ENCODE measurements at places on chromosomes 5 and 9.
A peak's percentile ranks its signal among the peaks of the same experiment; 100 is the strongest.

DNA sequence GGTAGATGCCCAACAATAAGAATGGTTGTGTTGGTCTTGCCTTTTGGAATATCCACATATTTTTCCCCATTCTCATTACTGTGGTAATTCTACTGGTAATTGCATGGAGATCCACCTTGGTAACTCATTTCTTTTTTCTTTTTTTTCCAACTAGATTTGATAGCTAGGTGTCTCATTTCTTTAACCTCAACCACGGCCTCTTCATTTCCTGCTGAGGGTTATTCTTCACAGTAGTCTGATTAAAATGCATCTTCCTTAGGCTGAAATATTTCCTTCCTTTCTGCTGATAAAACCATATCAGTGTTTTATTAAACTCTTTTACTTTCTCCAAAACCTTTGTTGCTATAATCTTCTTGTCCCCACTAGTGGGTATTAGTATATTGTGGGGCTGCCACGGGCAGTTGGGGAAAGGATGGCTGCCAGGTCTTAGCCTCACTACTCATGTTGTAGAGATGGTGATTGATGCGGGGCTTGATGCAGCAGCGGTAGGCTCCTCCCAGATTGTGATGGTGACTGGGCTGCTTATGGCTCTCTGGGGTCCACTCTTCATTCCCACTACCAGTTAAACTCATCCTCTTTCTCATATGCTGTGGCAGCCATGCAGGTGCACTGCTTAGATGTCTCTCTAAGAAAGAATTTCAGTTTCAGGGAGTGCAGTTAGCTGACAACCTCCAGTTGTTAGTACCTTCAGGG lies 35.9 kb downstream of the KIF2A start:
- no peak for DNase-seq

DNA sequence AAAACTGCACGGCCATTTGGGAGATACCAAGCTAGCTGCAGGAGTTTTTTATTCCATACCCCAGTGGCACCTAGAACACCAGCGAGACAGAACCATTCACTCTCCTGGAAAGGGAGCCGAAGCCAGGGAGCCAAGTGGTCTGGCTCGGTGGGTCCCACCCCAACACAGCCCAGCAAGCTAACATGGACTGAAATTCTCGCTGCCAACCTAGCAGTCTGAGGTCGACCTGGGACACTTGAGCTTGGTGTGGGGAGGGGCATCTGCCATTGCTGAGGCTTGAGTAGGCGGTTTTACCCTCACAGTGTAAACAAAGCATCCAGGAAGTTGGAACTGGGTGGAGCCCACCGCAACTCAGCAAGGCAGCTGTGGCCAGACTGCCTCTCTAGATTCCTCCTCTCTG lies 108.9 kb upstream of the CHD1 start:
- peak; percentile 4 for DNase-seq

GRCh38 chr5:10994091-10994986 lies 233.3 kb upstream of the DAP start:
- no peak for DNase-seq

DNA sequence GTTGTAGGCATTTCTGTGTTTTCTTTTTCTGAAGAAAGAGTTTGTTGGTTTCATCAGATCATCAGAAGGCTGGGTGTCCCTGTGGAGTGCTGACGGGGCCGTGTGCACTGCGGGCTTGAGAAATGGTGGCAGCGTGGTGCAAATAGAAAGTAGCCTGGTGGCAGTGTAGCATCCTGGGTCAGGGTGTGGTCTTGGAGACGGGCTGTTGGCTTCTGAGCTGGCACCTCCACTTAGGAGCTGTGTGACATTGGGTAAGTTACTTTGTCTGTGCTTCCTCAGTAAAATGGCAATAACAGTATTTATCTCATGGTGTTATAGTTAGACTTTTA lies 10.0 kb upstream of the NDST1 start:
- no peak for DNase-seq

- no peak for DNase-seq
These were observed 376.9 kb downstream of the CDK5RAP2 start for GRCh38 chr9:120202856-120203654.

DNA sequence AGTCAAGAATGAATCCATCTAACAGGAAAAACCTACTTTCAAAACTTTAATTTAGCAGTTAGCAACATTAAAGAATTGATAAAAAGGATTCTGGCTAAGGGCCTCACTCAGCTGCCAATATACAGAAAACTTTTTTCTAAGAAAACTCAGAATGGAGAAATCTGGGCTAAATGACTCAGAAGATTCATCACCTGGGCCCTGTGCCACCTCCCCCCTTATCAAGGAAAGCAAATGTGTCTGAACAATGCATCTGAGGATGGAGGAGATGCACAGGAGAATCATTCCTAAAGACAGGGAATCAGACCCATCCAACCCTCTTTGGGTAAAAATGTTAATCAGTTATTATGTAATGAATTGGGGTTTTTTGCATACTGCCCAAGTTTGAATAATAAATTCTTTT lies 592.0 kb upstream of the DMAC1 start:
- DNase-seq, result no peak

- DNase-seq, result no peak
These were observed 138.4 kb downstream of the ASTN2 start for GRCh38 chr9:117276444-117276843.

GRCh38 chr5:154115291-154115690 lies 75.2 kb upstream of the GALNT10 start:
- no peak for DNase-seq

GRCh38 chr5:137622850-137623249 lies 113.0 kb downstream of the KLHL3 start:
- no peak for DNase-seq

- DNase-seq, result no peak
These were observed 163.9 kb upstream of the CLINT1 start for GRCh38 chr5:158022837-158023236.

DNA sequence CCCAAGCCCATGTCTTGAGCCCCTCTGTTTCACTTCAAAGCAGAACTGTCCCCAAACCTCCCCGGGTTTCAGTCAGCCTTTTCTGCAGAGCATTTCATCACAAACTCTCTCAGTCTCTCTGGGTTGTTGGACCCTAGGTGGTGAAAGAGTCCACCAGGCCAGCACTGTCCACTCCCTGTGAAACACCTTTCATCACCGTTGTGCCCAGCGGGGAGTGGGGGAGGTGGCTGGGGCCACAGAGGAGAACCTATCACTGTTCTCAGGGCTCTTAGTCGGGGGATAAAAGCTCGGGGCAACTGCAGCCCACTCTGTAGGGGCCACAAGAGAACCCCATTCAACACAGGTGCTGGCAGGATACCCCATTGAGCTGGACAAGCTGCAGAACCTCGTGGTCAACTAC lies 5.4 kb upstream of the RABL6 start:
- DNase-seq, result no peak

DNA sequence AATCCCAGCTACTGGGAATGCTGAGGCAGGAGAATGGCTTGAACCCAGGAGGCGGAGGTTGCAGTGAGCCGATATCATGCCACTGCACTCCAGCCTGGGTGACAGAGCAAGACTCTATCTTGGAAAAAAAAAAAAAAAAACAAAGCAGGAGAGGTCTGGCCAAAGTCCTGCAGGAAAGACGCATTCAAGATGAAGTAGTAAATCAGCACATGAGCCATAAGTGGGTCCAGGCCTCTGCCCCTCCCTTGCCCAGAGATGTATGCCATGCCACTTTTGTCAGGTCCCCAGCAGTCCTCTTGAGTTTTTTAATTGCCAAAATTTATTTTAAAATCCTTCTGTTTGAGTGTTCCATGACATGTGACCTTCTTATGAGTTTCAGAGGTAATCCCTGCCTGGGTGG lies 8.5 kb upstream of the PHF19 start:
- DNase-seq, result no peak

DNA sequence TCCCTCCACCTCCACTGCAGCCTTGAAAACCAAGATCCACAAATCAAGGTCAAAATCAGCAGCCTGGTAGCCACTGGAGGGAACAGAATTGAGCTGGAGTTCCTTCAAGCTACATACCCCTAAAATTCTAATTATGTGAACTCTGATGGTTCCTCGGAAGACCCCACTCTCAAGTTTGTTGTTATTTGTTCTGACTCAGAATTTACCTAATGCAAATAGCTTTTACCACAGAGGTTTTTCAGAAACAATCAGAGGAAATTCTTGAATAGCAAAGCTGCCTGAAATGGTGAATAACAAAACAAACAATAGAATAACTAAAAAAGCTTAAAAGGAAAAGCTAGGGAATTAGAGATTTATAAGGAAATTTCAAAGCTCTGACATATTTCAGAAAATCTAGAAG lies 220.0 kb downstream of the CDH18 start:
- no peak for DNase-seq

DNA sequence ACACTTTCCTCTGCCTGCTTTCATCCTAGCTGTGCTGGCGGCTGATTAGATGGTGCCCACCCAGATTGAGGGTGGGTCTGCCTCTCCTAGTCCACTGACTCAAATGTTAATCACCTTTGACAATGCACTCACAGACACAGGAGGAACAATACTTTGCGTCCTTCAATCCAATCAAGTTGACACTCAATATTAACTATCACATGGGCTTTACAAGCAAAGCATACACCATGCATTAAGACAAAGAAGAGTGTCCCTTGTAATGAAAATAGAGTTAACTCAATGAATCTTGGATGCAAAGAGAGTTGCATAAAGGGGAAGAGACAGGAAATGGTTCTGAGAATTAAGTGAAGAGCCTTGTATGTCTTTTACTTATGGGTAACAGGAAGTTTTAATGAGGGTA lies 298.7 kb upstream of the BRINP1 start:
- no peak for DNase-seq

DNA sequence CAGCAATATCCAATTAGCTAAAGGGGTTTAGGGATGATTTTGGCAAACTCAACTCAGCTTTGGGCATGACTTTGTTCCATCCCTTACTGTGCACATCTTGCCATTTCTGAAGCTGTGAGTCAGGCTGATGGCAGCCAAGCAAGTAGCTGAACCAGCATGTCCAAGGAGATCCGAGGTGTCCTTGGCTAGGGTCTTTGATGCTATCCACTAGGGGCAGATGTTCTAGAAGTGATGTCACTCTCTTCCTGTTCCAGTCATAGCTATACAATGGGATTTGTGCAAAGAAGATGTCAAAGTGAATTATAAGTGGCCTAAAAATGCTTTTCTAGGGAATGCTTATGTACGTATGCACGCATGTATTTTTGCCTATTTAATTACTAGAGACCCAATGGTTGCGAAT lies 160.8 kb upstream of the PAPPA start:
- DNase-seq, result no peak

DNA sequence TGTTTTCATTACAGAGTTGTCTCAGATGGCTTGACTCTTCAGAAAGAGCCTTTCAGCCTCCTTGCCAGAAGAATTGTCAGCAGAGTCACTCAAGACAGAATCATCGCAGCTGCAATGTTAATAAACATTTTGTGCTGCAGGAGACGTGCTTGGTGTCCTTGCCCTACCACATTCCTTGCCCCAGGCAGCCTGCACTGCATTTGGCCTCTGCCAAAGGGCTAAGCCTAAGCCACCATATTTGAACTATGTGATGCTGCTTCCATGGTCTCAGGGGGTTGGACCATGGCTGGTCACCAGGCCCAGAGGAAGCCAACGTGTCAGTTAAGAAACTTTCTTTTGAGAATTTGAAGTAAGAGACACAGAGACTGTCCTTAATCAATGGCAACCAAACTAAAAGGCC lies 145.4 kb downstream of the ACTL7B start:
- no peak for DNase-seq

DNA sequence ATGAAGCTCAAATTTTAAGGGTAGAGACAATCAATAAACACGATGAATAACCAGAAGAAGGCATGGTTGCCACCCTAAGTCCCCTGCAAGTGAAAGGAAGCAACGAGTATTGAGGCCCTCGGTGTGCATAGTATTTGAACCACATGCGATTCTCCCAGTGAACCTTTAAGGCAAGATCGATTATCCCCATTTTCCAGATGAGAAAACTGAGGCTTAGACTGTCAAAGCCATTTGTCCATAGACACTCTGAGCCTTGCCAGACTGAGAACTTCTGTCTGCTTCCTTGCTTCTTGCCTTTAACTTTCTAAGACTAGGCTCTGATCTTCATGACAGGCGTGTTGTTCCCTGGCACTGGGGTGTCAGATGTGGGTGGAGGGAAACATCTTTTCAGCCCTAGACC lies 58.2 kb downstream of the COL27A1 start:
- no peak for DNase-seq
